ENCODE measurements at places on chromosomes 3 and 15.

DNA sequence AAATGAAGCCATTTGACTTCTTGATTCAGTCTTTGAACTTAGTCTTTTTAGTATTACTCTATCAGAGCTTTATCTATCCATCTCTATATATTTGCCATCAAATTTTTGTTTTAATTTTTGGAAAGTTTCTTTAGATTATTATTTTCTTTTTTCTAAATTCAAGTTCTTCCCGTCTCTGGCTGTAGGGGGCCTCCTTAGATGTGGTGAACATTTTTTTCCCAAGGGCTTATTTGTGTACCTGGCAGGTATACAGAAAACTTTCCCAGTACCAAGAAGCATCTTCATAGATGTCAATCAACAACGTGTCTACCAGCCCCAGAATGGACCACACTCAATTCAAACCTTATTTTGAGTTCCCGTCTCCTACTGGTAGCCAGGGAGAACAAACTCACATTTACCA, 486.8 kb upstream of the CNTN4 start:
- no peak for DNase-seq

DNA sequence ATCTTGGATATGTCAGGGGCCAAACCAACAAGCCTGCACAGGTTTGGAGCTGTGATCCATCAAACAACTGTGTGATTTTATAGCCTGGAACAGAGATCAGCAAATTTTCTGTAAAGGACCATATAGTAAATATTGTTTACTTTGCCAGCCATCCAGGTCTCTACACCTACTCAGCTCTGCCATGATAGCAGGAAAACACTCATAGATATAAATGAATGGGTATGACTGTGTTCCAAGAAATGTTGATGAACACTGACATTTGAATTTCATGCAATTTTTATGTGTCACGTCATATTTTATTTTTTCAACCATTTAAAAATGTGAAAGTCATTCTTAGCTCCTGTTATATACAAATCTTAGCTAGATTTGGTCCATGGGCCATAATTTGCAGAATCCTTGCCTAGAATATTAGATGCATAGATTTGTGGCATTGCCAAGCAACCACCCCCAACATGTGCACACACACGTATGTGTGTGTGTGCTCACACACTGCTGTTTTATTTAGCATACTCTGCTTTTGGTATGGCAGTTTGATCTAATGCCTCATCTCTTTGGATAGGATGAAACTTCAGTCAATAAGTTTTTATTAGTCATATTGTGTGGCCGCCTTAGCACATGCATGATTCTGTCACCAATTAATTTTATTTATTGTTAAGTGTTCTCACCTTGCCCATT, 6.4 kb downstream of the ATXN7 start:
- no peak for DNase-seq

GRCh38 chr15:29055876-29056275, 170.1 kb downstream of the APBA2 start:
- DNase-seq = no peak

DNA sequence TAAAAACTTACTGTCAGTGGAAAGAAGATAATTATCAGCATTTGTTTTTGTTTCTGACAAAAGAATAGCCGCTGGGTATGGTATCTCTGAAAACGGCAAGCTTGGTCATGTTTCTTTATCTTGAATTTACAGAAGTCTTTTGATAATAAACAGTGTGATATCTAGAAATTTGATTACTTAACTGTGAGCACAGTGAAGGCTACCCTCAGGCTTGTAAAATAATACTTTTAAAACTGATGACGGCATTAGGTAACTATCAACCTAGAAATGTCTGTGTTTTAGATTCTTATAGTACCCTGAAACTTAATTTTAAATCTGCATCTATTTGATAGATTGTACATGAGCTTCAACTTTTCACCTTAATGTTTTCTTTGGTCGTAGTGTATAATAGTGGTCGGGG, 43.4 kb downstream of the NSUN3 start:
- DNase-seq = no peak

DNA sequence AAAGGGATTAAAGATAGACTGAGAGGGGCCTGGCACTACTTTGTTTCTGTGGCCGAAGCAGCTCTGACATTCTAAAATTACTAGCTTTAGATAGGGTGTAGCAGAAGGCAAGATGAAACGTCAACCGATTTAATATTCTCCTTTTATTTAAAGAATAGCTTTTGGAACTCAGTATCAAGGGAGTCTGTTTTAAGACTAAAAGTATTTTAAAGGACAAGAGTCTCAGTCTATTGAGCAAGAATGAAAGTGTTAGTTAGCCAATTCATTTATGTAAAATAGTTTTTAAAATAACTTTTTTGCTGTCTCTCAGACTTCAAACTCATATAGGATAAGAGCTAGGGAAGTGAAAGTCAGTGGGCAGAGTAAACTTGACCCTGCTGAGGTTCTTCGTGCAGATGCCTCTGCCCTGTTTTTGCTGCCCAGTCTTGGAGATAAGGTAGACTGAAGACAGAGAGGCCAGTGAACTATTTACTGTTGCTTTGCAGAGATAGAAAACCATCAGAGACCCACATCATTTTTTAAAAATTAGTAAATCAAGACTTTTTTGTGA, 1090.9 kb downstream of the ROBO2 start:
- no peak for DNase-seq

DNA sequence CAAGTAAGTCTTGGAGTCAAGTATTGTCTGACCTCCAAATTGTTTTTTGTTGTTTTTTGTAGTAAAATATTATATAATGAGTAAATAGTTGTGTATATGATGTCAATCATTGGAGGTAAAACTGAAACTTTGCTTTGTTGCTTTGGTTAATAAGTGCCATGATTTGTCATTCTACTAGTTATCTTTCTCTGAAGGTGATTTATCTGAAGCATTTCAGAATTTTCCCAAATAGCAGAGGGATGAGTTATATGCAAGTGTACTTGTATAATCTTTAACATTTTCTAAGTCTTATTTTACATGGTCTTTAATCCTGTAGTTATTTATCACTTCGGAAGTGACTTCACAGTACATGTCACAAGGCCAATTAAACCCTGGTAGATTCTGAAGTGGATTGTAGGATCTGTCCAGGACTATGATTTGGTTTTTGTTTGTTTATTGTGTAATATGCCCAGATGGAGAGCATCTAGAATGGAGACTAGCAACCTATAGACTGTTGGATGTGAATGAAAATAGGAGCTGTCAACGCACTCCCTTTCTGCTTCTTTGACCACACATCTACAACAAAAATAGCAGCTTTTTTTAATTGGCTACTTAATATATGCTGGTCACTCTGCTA, 93.1 kb upstream of the SAMMSON start:
- no peak for DNase-seq

DNA sequence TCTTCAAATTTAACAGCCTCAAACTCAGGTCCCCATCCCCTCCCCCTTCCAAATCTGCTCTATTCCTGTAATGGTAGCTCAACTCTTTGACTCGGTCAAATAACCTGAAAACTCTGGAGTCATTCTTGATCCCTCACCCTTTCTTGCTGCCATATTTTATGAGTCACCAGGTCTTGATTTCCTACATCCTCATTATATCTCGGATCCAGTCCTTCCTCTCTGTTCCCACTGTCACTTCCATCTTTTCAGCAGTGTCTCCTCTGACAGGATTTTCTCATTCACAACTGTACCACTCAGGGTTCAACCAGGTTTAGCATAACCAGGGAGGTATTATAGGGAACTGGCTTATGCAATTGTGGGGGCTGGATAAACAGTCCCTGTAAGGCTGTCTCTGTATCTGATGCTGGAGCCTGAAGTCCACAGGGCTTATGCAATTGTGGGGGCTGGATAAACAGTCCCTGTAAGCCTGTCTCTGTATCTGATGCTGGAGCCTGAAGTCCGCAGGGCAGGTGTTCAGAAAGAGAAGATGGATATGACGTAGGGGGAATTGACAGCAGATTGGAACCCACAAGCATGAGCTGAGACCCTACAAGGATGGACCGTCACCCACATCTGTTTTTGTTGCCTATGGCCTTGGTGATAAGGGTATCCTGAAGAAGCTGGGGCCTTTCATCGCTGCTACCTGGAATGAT, 9.1 kb upstream of the FETUB start:
- DNase-seq = no peak

- peak; percentile 19 for DNase-seq
Observed at GRCh38 chr15:78387246-78388037, 47.3 kb downstream of the CRABP1 start.

- no peak for DNase-seq
Observed at GRCh38 chr15:71080705-71081104, 34.6 kb upstream of the THSD4 start.

GRCh38 chr3:65531499-65531898, 507.2 kb downstream of the MAGI1 start:
- DNase-seq = no peak

DNA sequence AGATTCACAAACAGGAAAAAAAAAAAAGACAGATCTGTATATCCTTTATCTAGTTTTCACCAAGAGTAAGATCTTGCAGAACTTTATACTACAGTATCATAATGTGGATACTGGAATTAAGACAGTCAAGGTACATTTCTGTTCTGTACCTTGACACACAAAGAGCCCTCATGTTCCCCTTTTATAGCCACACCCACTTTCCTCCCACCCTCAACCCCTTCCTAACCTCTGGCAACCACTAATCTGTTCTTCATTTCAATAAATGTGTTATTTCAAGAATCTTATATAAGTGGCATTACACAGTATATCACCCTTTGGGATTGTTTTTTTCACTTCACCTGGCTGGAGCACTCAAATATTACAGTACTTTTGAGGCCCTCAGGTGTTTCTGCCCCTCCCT, 3.6 kb upstream of the RAB6B start:
- DNase-seq = no peak

- peak; percentile 45 for DNase-seq
Observed at GRCh38 chr15:59313641-59314332, 58.9 kb downstream of the MYO1E start.

DNA sequence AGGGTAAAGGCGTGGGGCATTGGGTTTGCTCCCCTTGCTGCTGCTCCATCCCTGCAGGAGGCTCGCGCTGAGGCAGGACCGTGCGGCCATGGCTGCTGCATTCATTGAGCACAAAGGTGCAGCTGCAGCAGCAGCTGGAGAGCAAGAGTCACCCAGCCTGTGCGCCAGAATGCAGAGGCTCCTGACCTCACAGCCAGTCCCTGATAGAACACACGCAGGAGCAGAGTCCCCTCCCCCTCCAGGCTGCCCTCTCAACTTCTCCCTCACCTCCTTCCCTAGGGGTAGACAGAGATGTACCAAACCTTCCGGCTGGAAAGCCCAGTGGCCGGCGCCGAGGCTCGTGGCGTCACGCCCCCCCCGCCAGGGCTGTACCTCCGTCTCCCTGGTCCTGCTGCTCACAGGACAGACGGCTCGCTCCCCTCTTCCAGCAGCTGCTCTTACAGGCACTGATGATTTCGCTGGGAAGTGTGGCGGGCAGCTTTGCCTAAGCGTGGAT, 47.0 kb downstream of the PGPEP1L start:
- no peak for DNase-seq

GRCh38 chr3:112489674-112490479, 9.4 kb downstream of the BTLA start:
- DNase-seq = no peak

Data from DMS153 (cell line).